Ecto neural progenitor cell (in vitro differentiated cells): ENCODE measurements at places on chromosomes 13 and 19.

- DNase-seq = no peak
Measured at GRCh38 chr13:95533545-95534160, 18.9 kb upstream of the CLDN10 start.

- DNase-seq = peak; percentile 87
Measured at GRCh38 chr19:17496337-17496997, 15.0 kb upstream of the PGLS start.

DNA sequence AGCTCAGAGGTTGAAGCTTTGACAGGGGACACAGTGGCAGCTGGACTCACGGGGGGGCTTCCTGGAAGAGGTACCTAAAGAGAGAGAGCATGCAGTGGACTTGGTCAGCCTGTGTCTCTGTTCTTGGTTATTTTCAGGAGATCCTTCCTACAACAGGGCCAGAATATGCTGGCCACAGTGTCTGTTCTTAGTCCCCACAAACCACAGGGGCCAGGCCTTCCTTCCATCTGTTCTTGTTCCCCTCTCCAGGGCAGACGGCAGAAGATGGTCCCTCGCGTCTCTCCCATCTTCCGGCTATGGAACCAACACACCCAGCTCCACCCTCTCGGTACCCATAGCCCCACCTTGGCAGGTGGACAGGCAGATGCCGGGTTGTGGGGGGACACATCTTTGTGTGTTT, 24.8 kb downstream of the MAST3 start:
- no peak for DNase-seq

GRCh38 chr13:19794631-19795030, 11.9 kb upstream of the PSPC1 start:
- no peak for DNase-seq

GRCh38 chr19:55147545-55148251, 1.3 kb downstream of the TNNT1 start:
- no peak for DNase-seq

DNA sequence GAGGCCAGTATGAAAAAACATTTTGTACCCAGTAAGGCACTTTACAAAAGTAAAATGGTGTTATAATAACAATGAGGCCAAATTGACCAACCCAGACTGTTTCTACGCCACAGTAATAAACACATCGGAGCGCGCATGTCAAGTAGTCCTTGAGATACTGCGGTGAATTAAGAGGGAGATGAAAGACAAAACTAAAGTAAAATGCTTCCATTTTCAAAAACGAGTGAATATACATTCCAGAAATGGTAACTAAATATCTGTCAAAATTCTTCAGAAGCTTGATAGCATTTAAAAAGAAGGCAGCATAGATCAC, 19.0 kb downstream of the N4BP2L1 start:
- no peak for DNase-seq

DNA sequence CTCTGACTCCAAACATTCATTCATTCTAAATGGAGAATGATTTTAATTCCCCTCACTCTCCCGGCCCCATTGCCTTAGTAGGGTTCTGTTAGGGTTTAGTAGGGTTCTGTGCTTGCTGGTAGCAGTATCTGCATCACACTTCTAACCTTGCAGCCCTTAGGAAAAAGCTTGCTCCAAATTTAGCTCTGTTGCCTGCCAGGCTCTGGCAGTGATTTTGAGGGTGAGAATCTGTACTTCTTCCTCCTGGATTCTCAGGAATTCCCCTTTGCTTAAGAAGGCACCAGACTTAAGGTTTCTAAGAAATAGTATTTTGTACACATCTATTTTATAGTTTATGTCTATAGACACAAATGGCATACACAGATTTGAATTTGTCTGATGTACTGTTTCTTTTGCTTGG, 14.7 kb downstream of the B3GLCT start:
- no peak for DNase-seq

DNA sequence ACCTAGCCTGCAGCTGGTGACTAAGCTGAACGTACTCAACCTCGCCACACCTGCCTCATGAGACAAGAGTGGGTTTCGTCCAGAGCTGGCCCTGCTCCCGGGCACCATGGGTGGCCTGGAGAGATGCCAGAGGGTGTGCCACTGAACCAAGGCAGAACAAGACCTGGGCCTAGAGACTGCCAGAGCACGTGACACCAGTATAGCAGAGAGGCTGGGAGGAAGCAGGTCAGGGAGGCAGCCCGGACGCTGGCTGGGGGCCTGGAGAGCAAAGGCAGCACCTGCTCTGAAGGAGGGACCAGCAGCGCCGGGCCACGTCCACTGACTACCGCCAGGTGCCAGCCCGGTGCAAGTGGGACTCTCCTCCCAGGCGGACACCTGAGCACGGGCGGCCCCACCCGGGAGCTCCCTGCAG, 7.3 kb upstream of the C13orf46 start:
- no peak for DNase-seq

- no peak for DNase-seq
Measured at GRCh38 chr19:52901842-52902241, 4.4 kb upstream of the ZNF320 start.

DNA sequence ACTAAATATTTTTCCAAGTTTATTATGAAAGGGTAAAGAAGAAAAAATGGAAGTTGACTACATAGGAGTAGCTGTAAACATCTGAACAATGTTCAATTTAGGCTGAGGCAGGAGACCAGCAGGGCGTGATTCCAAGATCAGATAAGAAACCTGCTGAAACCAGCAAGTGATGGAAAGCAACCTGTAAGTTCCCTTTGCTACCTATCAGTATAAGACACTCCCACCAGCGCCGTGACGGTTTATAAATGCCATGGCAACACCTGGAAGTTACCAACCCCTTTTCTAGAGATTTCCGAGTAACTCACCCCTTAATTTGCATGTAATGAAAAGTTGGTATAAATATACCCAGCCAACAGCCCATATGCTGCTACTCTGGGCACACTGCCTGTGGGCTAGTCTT, 1.1 kb upstream of the ZNF45 start:
- DNase-seq = no peak

DNA sequence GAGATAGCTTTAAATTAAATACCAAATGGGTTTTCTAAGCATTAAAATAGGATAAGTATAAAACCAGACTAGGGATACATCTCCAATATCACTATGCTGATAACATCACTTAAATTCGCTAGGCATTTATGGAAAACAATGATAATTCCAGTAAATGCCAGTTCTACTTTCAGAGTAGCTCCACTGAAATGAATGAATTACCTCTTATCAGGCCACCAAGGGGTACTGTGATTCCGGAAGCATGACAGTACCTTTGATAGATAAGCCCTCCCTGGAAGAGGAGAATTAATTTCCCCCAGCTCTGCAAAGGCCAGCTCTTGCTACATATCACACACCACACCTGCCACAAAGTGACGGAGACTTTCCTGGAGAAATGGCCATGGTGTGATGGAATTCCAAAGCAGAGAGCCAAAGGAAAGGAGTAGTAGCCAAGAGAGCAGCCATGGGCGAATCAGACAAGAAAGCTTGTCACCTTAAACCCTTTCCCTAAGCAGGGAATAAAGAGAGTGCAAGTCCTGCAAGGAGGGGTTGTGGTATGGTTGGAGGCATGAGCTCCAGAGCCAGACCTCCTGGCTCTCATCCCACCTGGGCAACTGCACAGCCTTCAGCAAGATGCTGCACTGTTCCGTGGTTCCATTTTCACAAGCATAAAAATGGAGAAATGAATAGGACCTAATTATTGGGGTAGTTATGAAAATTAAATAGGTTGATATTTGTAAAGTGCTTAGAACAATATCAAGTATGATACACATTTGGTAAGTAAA, 423.1 kb downstream of the FGF14 start:
- DNase-seq = no peak

DNA sequence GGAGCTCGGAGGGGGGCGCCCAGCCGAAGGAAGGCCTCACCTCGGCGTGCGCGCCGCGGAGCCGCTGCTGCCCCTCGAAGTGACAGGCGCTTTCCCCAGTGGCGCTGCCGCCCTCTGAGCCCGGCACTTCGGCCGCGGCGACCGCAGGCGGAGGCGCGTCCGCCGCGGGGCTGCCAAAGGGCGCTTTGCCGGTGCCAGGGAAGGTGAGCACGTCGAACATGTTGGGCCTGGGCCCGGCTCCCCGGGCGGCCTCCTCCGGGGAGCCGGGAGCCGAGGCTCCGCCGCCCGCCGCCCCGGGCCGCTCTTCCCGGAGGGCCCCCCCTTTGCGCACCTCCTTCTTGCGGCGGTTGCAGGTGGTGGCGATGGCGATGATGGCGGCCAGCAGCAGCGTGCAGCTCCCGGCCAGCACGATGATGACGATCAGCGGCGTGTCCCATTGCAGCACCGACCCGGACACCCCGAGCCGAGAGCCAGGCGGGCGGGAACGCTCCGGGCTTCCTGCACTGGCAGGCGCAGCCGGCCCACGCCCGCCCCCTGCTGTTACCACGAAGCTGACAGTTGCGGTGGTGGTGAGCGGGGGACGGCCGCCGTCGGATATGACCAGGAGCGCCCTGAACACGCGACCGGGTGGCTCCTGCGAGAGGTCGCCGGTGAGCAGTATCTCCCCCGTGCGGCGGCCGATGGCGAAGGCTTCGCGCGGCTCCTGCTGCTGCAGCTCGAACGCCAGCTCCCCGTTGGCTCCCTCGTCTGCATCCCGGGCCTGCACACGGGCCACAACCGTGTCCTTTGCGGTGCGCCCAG, 2.5 kb downstream of the PCDH8 start:
- DNase-seq = peak; percentile 88

- DNase-seq = peak; percentile 64
Measured at GRCh38 chr19:7533281-7533885, 2.1 kb upstream of the PNPLA6 start.

- DNase-seq = no peak
Measured at GRCh38 chr13:76160961-76161925, 525.1 kb downstream of the LMO7 start.

- DNase-seq = no peak
Measured at GRCh38 chr19:30733826-30734550, 361.8 kb downstream of the ZNF536 start.

DNA sequence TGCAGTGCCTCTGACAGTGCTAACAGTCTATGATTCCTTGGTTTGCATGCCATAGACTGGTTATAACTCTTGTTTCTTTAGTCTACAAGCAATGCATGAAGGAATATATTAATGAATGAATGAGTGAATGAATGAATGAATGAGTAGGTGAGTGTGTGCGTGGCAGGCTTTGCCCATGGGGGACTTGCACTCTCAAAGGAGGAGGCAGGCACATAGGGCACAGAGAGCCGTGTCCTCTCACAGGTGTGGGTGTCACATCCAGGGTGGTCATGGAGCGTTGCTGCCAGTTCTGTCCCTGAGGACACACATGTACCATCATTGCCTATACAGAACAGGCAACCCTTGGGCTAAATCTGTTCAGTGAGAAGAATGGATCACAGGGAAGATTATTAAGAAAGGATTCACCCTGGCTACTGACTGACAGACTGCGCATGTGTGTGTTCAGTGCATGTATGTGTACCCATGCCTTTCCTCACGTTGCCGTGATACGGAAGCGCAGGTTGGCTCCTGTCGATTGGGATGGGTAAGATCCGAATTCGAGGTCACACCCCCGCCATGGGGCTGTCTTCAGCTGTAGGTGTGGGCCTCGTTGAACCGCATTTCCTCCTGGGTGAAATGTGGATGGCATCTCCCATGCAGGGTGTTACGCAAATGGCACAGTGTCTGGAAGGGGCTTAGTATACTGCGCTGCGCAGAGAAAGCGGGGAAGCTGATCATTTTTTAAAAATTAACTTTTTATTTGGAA, 161.4 kb downstream of the STK24 start:
- DNase-seq = no peak

- DNase-seq = no peak
Measured at GRCh38 chr13:79187917-79188690, 218.0 kb downstream of the RBM26 start.

DNA sequence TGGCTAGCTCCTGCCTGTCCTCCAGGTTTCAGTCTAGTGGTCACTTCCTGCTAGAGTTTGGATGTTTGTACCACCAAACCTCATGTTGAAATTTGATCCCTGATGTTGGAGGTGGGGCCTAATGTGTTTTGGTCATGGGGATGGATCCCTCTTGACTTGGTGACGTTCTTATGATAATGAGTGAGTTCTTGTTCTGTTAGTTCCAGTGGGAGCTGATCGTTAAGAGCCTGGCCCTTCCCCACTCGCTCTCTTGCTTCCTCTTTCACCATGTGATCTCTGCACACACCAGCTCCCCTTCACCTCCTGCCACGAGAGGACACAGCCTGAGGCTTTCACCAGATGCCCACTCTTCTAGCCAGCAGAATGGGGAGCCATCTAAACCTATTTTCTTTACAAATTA, 86.8 kb upstream of the SCEL start:
- no peak for DNase-seq

GRCh38 chr19:2780284-2780683, 2.8 kb downstream of the SGTA start:
- DNase-seq = no peak
